ENCODE measurements at places on chromosomes 12 and 14. TPM values are rescaled to one million over a fixed set of nuclear protein-coding genes. Genes with fewer than 3 reads are reported as not detected.
A peak's percentile ranks its signal among the peaks of the same experiment; 100 is the strongest.

DNA sequence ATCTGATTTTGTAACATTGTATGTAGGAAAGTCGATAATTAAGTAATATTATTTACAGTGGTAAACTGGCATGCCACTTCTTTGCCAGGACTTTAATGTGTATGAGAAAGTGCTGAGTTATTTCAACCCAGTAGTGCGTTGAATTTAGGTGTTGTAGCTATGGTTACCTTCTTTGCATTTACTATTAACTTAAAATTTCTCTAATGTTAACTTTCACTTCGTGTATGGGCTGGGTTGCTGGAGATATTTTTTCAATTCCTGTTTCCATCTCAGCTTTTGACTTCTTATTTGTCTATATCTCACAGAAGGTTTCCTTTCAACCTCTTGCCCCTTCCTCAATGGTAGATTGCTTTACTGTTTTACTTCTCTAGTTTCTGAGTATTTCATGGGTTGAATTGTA is 1345.6 kb downstream of the FSCB start:
- no peak for DNase-seq

DNA sequence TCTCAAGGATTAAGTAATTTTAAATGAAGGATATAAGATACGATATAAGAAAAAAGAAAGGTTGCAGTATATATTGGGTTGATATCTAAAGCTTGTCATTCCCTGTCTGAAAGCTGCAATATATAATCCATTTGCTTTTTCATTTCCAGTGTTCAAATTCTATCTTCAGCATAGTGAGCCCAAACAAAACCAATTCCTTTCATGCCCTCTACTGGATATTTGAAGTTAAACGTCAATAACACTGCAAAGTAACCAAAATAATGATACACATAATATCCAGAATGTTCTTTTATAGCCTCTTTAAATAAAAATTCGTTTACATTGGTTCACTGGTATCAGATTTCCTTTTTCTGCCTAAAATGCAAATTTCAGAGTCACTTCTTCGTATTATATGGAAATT is 64.5 kb upstream of the DAAM1 start:
- DNase-seq: no peak

DNA sequence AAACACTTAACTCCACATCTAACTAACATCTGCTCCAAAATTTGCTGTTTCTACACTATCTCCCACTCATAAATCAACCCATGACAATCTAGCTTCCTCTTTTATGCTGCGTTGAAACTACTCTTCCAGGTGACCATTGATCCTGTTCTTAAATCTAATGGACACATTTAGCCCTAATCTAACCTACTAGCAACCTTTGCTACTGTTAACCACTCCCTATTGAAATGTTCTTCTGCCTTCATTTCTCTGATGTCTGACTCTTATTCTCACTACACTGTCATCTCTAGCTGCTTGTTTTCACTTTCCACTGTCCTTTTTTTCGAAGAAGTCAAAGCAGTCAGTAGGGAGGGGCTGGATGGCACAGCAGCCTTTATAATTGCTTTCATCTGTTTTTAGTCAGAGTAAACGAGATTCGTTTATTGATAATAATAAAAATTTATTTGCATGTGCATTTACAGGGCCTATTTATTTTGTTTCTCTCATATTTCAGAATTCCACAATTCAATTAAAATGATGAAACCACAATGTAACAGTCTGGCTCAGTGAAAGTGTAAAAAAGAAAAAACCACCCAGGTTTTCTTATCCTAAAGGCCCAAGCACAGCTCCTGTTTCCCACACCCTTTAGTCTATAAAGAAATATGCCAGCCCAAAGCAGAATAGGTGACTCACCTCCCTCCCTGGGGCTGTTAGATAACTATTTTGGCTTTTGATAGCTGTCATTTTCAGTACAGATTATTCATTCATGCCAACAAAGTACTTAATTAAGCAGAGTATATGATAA is 44.9 kb downstream of the ATP2B1 start:
- DNase-seq: no peak

GRCh38 chr12:2641207-2641606 is 153.6 kb upstream of the FKBP4 start:
- peak; percentile 36 for DNase-seq

- no peak for DNase-seq
These were observed 28.2 kb downstream of the GTF2A1 start for GRCh38 chr14:81192594-81192993.

DNA sequence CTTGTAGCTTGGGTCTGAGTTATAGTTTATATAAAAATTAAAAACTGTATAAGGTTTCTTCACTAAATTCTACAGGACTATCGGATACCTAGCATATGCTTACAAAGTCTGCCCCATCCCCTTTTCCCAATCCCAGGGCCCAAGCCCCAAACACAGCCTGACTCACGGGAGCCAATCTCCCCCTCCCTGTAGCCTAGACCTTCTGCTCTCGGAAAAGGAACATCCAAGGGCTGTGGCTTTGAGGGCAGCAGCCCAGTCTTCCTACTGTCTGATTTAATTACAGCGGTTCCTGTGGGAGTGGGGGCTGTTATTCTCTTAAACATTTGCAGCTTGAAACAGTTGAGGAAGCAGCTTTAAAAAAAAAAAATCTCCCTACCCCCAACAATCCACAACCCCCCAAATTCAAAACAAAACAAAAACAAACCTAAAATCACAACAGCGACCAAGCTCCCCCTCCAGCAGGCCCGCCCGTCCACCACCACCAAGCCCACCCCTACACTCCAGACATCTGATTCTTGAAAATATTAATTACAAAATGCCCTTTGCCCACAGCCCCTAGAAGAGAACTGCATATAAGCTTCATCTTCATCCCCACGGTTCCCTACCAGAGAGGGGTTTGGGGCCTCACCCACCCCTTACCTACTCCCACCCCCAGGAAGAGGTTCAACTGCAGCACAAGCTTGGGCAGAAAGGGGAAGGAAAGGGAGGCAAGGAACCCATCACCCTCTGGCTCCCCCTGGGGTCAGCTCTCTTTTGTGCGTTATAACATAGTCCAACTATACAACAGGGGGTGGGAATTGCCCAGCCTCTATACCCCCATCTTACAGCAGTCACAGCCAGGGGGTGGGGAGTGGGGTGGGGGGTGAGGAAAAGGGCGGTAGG is 1.1 kb upstream of the PRKAG1 start:
- no peak for DNase-seq

- DNase-seq: no peak
These were observed 25.5 kb upstream of the DTX1 start for GRCh38 chr12:113030875-113031525.

DNA sequence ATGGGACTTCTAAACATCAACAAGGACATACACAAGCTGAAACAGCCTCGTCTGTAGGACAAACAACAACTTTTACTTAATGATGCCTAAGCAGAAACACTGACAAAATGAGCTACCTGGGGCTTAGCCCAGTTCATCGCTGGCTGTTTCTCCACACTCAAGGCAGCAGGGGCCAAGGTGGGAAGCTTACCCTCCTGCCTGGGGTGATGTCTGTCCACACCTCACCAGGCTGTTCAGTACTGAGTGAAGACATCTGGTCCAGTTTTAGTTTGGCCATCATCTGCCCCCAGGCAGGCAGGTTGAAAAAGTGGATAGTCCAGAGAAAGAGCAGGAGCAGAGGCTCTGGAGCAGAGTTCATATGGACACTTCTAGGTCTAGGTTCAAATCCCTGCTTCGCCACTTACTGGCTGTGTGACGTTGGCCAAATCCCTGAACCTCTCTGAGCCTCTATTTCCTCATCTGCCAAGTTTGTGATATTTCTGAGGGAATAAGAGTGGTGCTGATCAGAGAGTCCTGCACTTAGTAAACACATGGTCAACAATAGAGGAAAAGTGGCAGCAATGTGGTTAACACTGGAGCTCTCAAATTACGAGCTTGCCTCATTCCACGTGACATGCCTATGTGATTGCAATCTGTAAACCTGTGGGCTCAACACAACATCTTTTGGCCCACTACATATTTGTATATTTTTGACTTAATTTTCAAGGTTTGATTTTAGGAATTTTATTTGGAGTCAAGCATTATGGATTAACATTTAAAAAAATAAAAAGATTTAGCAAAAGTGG is 720.1 kb upstream of the TMEM132C start:
- no peak for DNase-seq

DNA sequence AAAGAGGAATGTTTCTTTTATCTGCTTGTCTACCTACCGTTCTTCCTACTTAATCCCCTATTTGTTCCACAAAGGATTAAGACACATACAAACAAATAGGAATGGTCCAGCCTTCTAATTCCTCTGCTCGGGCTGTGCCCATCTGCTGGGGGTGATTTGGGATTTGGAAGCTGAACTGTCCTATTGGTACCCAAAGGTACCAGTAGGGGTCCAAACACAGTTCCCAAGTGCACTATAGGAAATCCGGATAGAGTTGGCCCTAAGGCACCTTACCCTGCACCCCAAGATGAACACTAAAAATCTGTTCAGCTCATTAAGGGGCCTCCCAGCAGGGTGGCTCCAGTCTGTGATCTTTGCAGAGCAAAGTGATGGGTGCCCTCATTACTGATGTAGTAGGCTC is 566.9 kb downstream of the NRXN3 start:
- no peak for DNase-seq

- DNase-seq: no peak
These were observed 8.6 kb downstream of the RPH3A start for GRCh38 chr12:112800183-112800582.

- DNase-seq: no peak
These were observed 51.4 kb downstream of the HMGA2 start for GRCh38 chr12:65875640-65876071.

DNA sequence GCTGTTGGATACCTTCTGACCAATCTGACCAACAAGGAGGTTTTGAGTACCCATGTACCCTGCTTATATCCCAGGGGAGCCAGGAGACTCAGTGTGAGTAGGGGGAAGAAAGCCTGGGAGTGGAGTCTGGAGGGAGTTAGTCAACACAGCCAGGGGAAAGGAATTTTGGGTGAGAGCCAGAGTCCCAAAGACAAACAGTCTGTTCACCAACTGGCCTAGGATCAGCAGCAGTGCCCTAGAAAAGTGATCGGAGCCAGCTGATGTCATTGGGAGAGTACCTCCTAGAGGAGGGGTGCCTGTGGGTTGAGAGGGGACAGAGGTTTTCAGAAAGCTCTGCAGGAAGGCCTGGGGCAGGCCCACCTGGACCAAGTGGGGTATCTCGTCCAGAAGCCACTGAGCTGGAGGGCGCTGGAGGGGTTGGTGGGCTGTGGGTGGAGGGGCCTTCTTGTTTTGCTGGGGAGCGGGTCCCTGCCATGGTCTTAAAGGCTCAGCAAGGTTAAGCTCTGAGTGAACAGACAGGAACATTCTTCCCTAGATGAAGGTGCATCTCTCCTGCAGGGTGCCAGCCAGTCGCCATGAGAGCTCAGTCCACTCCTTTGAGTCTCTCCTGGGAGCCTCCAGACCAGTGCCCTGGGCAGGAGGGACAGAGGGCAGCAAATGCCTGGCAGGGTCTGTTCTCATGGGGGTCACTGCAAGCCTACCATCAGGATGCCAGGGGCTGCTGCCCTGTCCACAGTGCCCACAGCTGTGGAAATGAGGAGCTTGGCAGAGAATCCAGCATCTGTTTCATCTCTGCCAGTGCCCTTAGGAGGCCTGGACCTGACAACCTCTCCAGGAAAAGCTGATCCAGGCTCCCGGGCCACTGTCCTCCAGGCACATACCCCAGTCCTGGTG is 63.6 kb downstream of the CHGA start:
- DNase-seq: no peak

Gene IL31
- not detected for total RNA-seq

Gene MAP1LC3B2
- not detected for total RNA-seq

Gene C12orf50
- total RNA-seq: not detected

Gene CCDC197
- not detected for total RNA-seq

Data from upper lobe of right lung (tissue), 1 donor.